ENCODE measurements at places on chromosomes 16 and 17.

DNA sequence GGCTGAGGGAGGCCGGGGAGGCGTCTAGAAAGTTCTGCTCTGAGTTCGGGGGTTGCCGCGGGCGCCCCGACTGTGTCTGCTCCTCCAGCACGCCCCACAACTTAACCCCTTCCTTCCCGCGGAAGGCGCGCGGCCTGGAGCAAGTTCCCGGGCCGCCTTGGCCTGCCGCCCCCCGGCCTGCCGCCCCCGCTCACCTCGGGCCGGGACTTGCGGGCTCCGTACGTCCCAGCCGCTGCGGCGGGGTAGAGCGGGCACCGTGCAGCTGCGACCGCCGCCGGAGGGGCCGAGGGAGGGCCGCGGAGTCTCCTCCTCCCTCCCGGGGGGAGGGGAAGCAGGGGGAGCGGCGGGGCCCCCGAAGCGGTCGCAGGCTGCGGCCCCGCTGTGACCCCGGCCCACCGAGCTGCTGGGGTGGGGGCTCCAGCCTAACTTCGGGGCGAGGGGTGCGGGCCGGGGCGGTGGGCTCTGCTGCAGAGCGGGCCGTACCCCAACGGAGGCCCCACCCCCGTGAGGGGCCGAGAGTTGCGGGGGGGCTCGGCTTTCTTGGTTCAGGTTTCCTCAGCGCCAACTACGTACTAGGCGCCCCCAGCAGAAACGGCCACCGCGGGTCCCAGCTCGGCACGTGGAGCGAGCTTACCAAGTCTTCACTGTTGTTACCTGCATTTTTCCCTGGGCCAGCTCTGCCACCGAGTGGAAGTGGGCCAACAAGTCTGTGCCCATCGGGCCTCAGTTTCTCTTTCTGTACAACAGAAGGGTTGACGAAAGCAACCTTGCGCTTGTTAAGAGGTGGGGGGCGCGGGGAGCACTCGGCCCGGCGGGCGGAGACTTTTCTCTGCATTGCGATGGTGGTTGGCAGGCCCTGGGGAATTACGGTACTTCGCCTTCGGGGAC is at the start of gene CCDC102A:
Gene CCDC102A (minus strand): TSS at position 266 of the 888 bp plus-strand sequence. CDS start 7,394 bp downstream, outside the sequence.
- peak; percentile 10 for DNase-seq

DNA sequence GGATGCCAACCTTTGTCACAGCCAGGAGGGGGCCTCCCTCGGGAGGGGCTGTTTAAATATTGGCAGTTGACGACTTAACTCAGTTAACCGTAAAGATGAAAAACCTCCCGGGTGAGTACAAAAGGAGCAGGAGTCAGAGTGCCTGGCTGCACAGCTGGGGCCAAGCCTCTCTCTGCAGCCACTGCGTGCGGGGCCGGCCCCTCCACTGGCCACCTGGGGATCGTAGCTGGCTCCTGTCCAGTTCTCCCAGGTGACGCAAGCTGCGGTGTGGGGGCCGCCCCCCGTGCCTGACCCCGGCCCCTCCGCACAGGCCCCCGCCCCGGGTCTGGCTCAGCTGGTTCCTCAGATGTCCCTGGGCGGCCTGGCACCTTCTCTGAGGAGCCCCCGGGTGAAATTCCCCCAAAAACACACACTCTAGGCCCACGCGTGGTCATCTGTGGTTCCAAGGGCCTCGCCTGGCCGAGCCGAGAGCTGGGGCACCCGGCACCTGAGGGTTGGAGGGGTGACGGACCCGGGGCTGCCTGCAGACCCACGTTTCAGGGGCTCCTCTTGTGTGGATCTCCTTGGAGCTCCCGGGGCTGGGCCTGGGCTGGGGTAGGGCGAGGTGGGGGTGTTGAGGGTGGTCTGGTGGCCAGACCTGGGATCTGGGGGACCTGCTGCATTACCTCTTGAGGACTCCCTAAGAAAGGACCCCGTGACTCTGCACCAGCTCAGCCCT is 7.4 kb upstream of the CACNA1H start:
- no peak for DNase-seq

DNA sequence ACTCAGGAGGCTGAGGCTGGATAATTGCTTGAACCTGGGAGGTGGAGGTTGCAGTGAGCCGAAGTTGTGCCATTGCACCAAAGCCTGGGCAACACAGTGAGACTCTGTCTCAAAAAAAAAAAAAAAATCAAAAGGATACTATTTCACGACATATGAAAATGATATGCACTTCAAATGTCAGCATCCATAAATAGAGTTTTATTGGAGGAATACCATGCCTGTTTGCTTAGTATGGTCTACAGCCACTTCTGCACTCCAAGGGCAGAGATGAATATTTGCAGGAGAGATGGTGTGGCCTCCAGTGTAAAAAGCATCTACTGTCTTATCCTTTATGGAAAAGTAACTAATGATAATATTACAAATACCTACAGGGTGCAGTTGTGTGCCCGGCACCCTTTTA is 27.2 kb downstream of the ABCC6 start:
- DNase-seq, result no peak

DNA sequence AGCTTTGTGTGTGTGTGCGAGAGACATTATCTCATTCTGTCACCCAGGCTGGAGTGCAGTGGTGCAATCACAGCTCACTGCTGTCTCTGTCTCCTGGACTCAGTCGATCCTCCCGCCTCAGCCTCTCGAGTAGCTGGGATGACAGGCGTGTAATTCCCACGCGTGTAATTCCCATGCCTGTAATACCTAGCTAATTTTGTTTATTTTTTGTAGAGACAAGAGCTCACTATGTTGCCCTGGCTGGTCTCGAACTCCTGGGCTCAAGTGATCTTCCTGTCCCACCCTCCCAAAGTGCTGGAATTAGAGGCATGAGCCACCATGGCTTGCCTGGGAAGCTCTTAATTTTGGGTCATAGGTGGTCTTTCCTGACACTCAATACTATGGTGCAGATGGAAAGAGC is 205.3 kb upstream of the TNRC6C start:
- DNase-seq, result no peak

DNA sequence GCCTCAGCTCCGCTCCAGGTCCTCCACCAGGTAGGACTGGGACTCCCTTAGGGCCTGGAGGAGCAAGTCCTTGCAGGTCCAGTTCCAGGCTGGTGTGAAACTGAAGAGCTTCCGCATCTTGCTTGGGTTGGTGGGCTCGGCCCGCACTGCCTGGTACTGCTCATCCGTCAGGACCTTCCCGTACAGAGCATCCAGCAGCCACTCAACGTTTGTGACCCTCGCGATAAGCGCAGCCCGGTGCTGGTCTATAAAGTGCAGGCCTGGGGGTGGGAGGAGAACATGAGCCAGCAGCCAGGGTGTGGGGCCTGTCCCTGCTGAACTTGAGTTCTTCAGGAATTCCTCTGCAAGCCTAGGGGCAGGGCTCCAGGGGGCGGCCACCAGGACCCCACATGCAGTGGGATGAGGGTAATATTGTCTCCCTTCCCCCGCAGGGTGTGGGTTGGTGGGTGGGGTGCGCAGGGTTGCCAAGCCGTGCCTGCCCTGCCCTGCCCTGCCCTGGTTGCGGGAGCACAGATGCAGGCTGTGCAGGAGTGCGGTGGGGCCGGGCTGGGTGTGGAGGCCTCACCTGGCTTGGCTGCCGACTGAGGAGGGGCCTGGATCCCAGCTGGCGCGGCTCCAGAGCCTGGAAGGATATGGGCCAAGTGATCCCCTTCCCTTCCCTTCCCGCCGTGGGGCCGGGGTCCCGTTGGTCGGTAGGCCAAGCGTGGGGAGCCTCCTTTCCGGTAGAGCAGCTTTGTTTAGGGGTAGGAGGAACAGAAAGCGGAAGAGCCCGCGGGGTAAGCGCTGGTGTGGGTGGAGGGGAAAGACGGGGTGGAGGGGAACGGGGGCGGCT is 762 bp downstream of the PYCARD start:
- no peak for DNase-seq

DNA sequence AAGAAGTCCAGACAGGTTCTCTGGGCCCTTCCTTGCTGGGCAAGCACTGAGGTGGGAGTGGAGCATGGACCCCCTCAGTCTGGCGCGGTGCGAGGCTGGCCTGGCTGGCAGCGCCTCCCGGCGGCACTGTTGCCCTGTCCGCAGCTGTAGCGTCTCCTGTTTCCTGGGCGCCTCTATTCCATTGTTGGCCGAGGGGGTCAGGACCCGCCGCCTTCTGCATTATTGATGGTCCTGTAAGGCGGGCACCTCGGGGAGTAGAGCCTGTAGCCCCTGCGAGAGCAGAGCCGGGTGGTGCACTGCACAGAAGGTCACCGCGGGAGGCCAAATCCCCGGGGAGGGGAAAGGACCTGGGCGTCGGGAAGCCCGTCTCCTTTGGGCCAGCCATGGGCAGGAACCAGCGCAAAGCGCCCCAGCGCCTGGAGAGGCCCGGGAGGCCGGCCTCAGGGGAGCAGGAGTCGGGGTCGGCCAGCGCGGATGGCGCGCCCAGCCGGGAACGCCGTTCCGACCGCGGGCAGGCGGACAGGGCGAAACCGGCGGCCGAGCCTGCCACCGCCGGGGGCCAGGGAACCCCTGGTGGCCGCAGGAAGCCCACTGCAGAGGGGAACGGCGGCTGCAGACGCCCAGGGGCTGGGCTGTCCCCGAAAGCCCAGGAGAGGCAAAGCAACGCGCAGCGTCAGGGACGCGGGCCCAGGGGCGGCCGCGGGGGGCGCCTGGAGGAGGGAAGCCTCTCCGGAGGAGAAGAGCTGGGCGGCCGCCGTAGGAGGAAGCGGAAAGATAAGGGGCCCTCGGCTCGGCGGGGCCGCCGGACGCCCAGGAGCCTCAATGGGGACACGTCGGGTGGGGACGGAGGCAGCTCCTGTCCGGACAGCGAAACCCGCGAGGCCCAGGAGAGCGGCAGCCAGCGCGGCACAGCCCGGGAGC is at the start of gene MYO15B:
Gene MYO15B (plus strand): TSS at position 126 of the 921 bp plus-strand sequence. CDS start 258 bp downstream, at position 384.
- no peak for DNase-seq

DNA sequence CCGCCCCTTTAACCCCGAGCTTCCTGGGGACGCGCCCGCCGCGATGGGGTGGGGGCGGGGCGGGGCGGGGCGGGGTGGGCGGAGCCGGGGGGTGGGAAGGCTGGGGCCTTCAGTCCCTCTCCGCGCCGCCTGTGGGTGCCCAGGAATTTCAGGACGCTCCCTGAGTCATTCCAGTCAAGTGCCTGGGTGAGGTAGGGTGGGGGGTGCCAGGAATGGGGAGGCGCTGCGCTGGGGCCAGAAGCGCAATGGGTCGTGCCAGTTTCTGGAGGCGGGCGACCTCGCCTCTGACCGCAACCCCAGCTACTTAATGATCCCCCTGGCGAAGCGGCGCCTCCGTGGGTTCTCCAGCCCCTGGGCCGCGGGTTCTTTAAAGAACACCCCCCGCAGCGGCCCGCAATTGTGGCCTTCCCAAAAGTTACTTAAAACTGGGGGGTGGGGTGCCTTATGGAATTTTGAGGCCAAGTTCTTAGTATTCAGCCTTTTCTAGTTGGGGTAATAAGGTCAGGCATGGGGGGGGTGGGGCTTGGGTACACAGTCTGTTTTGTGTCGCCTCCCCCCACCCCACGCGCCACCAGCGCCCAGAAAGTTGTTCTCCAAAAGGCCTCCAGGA is 826 bp upstream of the GSE1 start:
- DNase-seq, result peak; percentile 43

DNA sequence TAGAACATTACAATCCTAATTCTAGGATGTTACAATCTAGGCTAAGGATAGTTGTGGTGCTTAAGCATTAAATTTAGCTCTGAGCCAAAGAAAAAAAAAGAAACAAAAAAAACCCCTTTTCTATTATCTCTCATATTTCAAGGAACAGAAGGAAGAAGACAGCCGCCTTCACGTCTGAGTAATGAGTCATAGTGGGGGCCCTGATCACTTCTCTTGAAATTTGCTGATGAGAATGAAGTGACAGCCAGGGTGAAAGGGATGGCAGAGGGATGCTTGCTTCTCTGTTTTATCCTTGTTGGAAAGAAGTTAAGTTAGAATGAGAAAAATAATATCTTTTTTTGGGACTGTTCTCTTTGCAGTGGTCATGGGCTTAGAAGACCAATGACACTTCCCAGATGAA is 82.6 kb upstream of the MPHOSPH6 start:
- no peak for DNase-seq

GRCh38 chr16:57863434-57864160 is 61.3 kb upstream of the KIFC3 start:
- DNase-seq, result peak; percentile 65

- no peak for DNase-seq
Measured at GRCh38 chr17:14427900-14428647, 127.2 kb downstream of the HS3ST3B1 start.

DNA sequence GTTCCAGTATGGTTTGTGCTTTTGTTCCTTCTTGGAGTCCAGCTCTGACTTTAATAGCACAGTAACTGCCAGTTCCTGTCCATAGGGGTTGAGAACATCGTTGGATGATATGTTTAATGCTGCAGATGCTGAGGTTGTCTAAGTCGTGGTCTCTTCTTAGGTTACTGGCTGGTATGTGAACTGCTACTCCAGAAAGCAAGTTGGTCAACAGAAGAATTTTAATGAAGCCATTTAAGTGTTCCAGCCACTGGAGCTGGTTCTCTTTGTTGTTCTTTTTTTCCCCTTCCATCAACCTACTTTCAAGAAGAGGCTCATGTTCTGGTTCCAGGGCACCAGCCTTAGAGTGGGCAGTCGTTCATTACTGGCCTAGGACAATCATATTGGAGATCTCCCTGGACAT is 140.3 kb upstream of the TBX2 start:
- no peak for DNase-seq

DNA sequence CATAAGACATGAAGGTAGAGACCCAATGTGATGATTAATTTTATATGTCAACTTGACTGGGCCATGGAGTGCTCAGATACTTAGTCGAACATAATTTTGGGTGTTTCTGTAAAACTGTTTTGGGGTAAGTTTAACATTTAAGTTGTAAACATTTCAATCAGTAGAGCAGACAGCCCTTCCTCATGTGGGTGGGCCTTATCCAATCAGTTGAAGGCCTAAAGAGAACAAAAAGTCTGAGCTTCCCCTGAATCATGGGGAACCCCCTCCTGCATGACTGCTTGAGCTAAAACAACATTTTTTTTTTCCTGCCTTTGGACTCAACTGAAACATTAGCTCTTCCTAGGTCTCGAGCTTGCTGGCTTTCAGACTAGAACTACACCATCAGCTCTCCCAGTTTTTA is 327.3 kb upstream of the SOX9 start:
- no peak for DNase-seq

GRCh38 chr17:41492351-41492750 is 2.6 kb upstream of the KRT36 start:
- no peak for DNase-seq

DNA sequence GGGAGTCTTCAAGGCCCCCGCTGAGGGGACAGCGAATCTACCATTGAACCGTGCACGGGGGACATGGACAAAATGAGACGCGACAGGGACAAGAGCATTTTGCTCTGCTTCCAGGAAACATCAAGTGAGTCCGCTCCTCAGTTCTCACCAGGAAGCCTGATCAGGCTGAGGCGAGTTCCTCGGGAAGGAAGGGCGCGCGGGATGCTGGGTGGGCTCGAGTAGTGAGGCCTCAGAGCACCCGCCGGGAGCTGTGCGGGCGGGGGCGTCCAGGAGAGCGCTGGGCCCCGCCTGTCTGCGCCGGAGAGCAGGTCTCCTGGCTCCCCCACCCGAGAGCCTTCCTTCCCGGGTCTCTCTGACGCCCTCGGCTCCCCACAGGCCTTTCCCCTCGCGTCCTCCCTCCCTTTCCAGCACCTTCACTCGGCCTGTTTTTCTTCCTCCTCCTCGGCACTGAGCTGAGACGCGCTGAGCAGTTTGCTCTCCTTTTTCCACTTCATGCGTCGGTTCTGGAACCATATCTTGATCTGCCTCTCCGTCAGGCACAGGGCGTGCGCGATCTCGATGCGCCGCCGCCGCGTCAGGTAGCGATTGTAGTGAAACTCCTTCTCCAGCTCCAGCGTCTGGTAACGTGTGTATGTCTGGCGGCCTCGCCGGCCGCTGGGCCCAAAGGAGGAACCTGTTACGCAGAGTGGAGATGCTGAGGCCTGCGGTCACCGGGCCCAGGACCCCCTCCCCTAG is 2.6 kb upstream of the HOXB5 start:
- no peak for DNase-seq
